Neural progenitor cell (in vitro differentiated cells): ENCODE measurements at places on chromosomes 4 and X. TPM values are rescaled to one million over a fixed set of nuclear protein-coding genes. Genes with fewer than 3 reads are reported as not detected.

DNA sequence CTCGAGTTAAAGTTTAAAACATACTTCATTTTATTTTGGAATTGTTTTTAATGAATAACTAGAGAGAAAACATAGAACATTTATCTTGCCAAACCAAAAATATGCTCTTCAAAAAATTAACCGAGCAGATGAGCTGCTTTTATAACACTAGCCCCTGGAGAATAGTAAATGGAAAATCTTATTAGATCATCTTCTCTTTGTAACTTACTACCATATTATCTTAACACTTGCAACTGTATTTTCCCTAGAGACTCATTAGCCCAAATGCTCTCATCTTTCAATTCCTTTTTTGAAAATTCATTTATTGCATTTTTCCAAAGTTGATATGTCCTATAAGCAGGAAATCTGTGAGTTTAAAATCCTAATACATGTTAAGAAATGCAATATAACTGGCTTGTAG lies 143.3 kb downstream of the CAMK2D start:
- H3K27me3 ChIP-seq = no peaks in the 10 kb centered on the region
- no peak for DNase-seq
- no peaks in the 10 kb centered on the region for H3K4me1 ChIP-seq
- no peak overlapping the region for H3K27ac ChIP-seq
- H3K4me3 ChIP-seq = no peak overlapping the region
- no peaks in the 10 kb centered on the region for H3K36me3 ChIP-seq

DNA sequence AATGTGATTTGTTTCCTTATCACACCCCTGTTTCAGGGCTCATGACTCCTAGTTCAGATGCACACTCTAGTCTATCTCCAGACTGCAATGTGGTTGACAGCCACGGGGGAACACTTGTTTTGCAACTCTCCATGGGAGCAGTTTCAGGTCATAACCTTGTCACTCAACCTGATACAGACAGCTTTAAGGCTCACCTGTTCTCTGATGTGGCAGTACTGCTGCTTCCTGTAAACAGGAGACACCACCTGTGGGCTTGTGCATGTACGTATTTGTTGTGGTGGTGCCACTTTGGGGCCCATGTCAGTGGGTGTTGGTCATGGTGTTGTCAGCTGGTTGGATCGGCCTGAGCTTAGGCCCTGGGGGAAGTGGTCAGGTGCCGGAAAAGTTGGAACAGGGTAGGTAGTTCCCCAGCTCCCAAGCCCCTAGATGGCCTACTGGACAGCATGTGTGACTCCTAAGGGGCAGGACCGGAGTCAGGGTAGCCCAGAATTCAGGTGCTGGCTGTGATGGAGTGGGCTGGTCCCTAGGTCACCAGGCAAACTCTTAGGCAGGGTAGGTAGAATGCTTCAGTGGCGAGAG lies 46.2 kb downstream of the FAM9B start:
- no peak for DNase-seq
- no peaks in the 10 kb centered on the region for H3K4me1 ChIP-seq
- H3K27ac ChIP-seq = no peak overlapping the region
- no peaks in the 10 kb centered on the region for H3K36me3 ChIP-seq
- no peak overlapping the region for H3K4me3 ChIP-seq

- no peaks in the 10 kb centered on the region for H3K27me3 ChIP-seq
- H3K27ac ChIP-seq = no peak overlapping the region
- H3K4me1 ChIP-seq = no peaks in the 10 kb centered on the region
- DNase-seq = no peak
These were observed 651.5 kb downstream of the CENPC start for GRCh38 chr4:66893807-66894206.

The CSAG1 gene
- not detected in 2 replicates for total RNA-seq
